Esophagus mucosa (tissue), 1 donor: ENCODE measurements at places on chromosomes 1 and 21. TPM values are rescaled to one million over a fixed set of nuclear protein-coding genes. Genes with fewer than 3 reads are reported as not detected.
A peak's percentile ranks its signal among the peaks of the same experiment; 100 is the strongest.

- ATAC-seq: no peak
Observed at GRCh38 chr1:202235003-202235660, 41.5 kb downstream of the LGR6 start.

DNA sequence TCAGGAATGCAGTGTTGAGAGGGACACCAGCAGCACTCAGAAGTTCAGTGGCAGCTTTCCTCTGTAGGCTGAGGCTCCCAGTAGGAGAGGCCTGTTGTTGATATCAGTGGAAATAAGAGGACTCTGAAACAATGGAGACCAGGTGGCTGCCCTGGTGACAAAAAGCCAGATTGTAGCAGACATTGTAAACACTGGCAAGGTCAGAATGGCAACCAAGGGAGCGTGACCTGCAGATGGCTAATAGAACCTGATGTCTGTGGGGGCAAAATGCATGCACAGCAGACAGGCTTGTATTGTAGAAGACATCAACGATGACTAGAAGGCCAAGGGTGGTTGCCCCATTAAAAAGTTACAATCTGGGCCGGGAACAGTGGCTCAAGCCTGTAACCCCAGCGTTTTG, 53.1 kb upstream of the GPR37L1 start:
- ATAC-seq: no peak

DNA sequence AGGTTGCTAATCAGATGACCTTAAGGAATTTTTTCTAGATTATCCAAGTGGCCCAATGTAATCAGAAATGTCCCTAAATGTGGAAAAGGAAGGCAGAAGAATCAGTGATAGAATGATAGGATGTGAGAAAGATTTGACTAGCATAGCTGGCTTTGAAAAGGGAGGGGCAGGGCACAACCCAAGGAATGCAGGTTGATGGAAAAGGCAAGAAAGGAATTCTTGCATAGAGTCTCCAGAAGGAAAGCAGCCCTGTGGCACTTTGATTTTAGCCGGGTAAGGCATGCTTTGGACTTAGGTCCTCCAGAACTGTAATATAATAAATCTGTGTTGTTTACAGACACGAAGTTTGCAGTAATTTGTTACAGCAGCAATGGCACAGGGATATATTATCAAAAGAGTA, 375.7 kb upstream of the B3GALT2 start:
- ATAC-seq: no peak

DNA sequence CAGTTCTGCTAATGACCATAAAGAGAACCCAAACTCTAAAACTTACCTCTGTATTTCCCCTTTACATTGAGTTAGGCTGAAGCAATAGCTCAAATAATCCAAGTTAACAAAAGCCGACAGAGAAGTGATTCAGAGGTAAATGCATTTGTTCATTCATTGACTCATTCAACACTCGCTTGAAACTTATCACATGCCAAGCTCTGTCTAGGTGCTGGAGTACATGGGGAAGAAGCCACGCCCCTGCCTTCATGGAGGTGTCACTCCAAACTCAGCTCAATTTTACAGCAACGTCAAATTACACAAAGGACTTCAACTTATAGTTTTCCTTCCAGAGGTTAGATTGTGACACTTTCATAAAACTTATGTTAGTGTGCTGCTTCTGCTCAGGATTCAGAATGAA, 45.8 kb downstream of the SLC25A24 start:
- peak; percentile 95 for ATAC-seq

- no peak for ATAC-seq
Observed at GRCh38 chr1:9606458-9606857, 17.7 kb downstream of the TMEM201 start.

DNA sequence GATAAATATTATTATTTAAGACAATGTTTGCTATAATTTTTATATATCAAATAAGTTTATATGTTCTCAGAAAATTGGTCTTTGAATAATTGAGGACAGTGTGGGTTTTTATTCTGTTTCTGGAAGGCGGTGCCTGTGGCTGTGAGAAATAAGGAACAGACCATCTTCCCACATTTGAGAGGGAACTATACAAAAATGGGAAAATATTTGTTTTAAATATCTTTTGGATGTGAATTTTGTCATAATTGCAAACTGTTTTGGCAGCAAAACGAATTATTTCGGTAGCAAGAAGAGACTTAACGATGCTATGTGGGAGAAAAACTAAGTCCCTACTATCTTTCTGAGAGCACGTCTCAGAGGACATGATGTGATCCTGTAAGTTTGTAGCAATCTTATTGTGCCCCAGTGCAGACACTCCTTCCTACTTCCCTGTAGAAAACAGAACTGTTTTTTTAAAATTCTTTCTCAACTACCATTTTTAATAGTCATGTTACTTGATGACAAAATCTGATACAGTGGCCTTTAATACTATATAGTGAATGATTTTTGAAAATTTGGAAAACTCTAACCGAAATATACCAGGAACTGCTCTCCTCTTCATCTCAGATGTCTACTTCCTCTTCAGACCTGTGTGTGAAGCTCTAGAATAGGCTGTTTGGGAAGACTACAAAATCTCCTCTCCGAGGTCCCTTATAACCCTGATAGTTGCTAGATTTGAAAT, 25.4 kb downstream of the PTPRC start:
- ATAC-seq: no peak

DNA sequence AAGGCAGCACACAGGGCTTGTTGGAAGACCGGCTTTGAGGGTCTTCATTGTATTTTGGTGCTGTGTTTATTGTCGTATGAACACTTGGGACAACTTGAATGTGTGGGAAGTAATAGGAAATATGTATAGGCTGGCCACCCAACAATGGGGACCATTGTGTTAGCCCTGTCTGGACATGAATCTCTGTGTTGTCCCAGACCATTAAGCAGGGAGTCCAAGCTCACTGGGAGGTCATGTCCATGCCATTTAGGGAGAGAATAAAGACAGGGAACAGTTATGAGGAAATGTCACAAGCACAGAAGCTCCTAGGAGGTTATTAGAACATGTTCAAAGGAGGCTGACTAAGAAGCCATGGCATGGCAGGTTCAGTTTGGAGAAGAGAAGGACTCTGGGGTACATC, 266.1 kb downstream of the KIF26B start:
- no peak for ATAC-seq

DNA sequence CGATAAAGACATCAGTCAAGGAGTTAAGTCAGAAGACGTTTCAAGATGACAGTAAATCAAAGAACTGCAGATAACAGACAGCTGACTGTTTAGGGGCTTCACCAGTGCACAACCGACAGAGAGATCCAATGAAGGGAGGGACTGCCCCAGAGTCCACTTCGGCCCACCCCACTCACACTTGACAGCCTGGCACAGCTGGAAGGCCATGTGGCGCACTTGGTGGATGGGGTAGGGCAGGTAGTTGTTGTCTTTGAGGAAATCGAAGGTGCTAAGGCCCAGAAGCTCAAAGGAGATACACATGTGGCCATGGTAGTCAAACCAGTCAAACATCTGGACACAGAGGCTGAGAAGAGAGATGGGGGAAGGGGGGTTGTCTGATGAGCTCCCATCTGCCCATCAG, 4.4 kb upstream of the SCAMP3 start:
- no peak for ATAC-seq

Gene RNU1-3
- total RNA-seq: 6,387 TPM

Gene STX12
- 45.6 TPM for total RNA-seq

Gene MANEAL
- 3.1 TPM for total RNA-seq
